ENCODE measurements at places on chromosomes 2 and 18.

DNA sequence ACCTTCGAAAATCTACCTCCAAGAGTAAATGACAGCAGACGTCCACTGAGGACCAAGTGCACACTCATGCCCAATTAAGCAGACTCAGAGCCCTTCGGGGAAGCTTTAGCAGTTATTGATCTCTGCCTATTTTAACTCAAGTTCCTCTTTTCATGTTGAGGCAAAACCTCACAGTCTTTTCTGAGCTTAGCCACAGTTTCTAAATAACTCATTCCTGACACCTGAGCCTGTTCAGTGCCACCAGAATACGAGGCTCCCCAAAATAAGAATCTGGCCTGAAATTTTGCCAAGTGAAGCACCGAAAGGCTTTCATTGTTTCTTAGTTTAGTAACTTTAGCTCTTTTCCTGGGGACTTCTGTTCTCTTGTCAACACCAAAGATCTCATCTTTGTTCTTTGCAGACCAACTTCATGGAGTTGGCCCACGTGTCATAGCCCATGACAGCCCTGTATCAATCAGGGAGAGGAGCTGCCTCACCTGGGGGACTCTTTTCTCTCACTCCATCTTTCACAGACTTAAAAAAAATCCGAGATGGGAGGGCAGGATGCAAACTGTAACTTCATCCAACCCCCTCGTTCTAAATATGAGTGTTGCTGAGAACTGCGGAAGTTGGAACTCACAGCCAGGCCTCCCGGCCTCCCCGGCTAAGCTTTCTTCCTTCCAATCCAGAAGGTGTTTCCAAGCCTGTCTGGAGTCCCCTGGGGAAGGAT is 22.2 kb downstream of the INPP5D start:
- DNase-seq, result no peak

DNA sequence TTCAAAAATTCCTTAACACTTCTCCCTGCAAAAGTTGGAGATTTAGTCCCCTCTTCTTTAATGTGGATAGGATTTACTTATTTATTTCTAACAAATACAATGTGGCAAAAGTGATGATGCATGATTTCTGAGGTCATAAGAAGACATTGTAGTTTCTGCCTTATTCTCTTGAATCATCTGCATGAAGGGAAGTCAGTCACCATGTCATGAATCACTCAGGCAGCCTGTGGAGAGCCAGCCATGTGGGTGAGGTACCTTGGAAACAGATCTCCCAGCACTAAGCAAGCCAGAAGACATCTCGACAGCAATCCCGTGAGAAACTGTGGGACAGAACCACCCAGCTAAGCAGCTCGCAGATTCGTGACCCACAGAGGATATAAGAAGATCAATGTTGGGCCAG is 2.7 kb upstream of the ZC3H8 start:
- DNase-seq, result no peak

- DNase-seq, result no peak
Measured at GRCh38 chr2:156340804-156341451, 8.4 kb upstream of the NR4A2 start.

DNA sequence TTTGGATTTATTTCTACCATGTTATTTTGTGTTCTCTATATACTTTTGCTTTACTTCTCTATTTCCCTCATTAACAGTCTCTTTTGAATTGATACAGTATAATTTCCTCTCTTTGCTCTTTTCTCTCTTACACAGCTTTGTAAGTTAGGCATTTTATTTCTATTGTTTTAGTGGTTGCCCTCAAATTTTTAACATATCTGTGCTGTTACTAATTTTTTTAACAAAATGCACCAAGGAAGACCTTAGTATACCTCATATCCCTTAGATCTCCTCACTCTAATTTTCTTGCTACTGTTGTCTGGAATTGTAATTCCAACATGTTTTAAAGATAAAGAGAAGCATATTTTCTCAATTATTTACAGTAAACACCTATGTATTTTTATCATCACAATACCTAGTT is 416.8 kb upstream of the SLC14A2 start:
- DNase-seq, result no peak

GRCh38 chr2:197164141-197164754 is 146.3 kb downstream of the ANKRD44 start:
- DNase-seq, result no peak

- no peak for DNase-seq
Measured at GRCh38 chr2:84636080-84636971, 120.0 kb downstream of the DNAH6 start.

DNA sequence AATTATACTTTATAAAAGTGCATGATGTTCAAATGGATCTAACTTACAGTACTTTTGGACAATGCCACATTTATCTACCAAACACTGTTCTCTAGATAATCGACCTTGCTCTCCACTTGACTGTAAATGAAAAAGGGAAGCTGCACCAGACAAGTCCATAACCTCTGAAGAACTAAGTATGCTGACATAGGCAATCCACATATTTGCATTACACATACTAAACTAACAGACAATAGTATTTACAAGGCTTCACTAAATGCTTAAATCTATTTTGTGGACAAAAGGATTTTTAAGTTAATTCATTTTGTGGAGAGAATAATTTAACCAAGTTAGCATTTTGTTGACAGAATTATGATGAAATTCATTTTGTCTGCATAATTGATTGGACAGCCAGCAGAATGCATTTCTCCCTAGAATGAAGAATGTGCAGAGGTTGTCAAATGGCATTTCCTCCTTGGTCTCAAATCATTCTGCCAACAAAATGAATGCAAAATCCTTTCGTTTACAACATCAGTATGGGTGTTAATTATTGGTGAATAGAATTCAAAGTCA is 520.9 kb downstream of the CPS1 start:
- no peak for DNase-seq

GRCh38 chr2:162490052-162490717 is 146.3 kb downstream of the GCA start:
- DNase-seq, result no peak

- DNase-seq, result no peak
Measured at GRCh38 chr2:217827430-217828201, 175.2 kb downstream of the TNS1 start.

DNA sequence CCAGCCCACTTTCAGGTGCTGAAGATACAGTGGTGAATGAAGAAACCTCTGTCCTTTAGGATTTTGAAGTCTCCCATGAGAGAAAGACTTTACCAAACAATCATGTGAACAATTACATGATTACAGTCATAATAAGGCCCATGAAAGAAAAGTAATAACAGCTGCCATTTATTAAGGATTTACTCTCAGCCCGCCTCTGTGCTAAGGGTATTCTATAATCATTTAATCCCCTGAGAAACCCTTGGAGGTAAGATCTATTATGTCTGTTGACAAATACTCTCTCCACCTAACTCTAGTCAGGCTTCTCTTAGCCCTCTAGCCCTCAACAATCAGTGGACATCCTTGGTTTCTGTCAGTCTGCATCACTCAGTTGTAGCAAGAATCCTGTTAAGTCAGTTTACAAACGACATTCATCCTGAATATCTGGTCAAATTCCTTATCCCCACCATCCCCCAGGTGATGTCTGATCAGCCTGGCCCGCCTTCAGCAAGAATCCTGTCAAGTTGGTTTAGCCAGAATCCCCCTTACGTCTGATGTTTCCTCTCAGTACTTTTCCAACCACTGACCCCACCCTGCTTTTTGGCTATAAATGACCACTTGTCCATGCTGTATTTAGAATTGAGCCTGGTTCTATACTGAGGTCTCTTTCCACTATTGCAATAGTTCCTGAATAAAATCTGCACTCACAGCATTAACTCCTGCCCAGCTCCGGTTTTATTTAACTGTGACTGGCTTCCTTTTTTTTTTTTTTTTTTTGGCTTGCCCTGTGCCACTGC is 12.2 kb upstream of the SOCS6 start:
- DNase-seq, result no peak

GRCh38 chr2:108613261-108614042 is 79.2 kb downstream of the LIMS1 start:
- DNase-seq, result no peak

DNA sequence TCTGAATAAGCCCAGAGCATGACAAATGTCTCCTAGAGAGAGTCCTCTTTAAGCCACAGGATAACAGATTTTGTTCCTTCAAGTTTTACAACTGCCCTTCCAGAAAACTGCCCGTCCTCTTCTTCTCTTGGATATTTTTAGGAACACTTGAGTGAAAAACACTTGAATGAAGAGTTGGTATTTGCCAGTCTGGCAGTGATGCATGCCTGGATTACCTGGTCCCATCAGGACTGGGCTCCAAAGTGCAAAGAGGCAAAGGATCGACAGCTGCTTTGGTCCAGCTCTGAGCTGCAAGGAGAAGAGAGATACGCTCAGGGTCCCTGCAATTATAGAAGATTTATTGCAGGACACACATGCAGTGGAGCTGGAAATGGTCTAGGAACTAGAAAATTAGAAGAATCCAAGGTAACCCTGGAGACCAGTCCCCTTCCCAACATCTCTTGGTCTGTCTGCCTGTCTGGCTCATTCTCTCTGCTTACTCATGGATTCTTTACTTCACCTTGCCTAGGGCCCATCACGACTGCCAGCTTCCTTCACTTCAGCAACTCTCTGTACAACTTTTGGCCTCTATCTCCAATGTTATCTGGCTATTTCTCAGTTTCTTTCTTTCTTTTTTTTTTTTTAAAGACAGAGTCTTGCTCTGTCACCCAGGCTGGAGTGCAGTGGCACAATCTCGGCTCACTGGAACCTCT is 112.1 kb upstream of the SIX2 start:
- DNase-seq, result no peak

DNA sequence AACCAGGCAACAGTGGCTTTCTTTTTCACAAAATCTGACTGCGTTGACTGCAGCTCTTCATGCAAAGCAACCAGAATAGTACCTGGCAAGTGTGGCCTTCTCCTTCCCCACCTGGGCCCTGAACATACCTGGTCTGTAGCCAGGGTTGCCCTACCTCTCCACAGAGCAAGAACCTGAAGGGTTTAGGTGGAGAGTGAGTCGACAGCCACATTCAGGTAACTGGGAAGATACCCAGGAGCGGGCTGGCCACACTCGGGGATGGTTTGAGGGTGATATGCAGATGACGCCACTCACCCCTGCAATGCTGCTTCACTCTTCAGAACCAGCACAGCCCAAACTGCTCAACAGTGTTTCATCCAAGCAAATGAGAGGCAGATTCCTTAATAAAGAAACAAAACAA is 117.3 kb downstream of the TTC32 start:
- no peak for DNase-seq

- no peak for DNase-seq
Measured at GRCh38 chr18:35513181-35513936, 15.6 kb upstream of the INO80C start.

DNA sequence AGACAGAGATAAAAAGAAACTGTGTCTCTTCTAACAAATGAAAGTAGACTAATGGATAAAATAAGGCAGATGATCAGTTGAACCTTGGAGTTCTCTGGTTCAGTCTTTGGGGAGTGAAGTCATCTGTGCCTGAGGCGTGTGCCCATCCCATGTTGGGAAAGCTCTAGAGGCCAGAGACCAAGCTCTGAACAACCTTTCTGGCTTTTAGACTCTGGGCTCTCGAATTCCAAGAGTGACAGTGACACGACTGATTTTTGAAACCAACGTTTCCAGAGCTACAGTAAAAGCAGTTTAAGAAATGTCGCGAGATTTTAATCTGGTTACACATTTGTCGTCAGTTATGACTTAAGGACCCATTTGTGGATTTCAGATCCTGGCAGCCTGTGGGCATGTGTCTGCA is 83.7 kb upstream of the APCDD1 start:
- no peak for DNase-seq

GRCh38 chr2:164967781-164968228 is 12.5 kb upstream of the SLC38A11 start:
- DNase-seq, result no peak

DNA sequence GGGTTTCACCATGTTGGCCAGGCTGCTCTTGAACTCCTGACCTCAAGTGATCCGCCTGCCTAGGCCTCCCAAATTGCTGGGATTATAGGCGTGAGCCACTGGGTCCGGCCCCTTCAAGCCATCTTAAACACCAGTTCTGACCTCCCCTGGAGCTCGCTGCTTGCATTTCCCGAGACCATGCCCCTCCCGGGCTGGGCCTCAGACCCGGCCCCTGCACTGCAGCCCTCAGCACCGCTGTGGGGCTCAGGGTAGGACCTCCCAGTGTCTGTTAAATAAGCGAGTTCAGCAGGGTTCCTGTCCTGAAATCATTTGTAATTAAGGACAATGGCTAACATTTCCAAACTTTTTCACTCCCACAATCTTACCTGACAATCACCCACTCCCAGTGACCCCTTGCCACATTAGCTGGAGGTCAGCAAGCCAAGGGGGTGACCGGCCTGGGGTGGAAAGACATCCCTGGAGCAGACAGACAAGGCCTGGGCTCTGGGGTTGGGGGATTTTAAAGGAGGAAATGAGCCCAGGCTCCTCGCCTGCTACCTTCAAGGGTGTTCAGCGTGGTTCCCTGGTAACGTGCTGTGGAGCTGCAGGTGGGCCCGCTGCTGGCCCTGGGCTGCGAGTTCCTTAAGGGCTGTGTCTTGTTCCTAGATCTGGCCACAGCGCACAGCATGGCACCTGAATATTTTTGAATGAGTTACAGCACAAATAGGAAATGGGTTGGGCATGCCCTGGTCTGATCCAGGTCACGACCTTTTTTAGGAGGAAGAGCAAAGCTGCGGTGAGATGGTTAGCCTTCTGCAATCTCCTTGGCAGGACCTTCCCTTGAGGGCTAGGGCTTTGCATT is 15.1 kb downstream of the CYS1 start:
- DNase-seq, result no peak

DNA sequence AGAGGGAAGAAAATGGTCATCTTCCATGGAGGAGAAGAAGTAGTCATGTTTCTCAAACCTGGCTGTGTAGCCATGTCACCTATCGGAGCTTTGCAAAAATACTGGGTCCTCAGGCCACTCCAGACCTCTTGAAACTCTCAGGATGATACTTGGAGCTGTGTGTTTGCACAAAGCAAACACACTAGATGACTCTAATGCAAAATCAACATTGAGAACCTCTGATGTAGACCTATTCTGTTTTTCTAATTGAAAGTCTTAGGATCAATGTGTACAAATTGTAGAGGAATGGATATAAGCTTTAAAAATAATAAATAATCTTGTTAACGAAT is 444.3 kb downstream of the RND3 start:
- DNase-seq, result no peak

GRCh38 chr2:150464986-150465385 is 22.5 kb downstream of the RND3 start:
- DNase-seq, result no peak

DNA sequence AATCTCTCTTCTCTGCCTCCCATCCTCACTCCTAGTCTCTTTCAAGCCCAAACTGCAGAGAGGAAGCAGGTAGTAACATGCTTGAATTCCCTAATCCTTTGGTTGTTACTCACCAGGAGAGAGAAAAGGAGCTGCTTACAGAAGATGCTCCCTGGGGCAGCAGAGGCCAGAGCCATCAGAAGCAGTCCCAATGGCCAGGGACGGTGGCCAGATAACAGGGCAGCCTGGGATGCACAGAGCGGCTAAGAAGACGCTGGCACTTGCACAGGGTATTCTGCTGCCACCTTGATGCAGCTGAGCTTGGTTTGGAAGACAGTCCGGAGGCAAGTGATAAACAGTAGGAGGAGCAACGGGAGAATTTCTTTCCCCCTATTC is 250 bp downstream of the DSC1 start:
- DNase-seq, result no peak

GRCh38 chr2:25090801-25091200 is 48.9 kb downstream of the EFR3B start:
- no peak for DNase-seq

GRCh38 chr18:3248062-3248657 is 559 bp downstream of the MYL12A start:
- no peak for DNase-seq

Measured in GM19239 (cell line).